ENCODE measurements at places on chromosomes 6 and 20.

DNA sequence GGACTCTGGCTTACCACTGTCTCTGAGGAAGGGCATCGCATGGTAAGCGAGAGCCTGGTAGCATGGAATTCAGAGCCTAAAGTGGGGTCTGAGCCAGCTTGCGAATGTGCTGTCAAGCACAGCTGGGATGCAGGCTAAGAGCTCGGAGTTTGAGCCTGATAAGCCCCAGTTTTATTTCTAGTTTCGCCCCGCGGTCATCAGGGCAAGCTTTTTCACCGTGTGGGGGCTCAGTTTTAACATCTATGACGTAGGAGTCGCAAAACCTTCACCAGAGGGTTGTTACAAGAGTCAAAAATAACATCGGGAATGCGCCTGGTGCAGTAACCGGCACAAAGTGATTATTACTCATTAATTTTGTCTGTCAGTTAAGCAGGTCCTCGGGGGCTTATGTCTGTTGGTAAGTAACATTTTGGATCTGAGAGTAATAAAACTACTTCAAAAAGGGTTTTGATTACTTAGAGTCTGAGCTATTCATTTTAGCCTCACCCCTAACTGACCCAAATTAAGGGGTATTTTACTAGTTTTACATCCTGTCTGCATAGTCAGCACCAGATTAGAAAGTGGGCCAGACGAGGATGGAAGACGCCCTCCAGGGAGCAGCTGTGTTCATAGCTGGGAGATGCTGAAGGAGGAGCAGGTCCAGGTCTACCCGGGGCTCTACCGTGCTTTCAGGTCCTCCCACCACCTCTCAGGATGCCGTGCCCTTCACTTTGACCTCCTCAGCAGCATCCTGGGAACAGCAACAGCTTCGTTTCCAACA is 29.7 kb downstream of the SLC22A23 start:
- no peak for DNase-seq

- no peak for DNase-seq
Observed at GRCh38 chr20:62602550-62602949, 39.8 kb upstream of the SLCO4A1 start.

DNA sequence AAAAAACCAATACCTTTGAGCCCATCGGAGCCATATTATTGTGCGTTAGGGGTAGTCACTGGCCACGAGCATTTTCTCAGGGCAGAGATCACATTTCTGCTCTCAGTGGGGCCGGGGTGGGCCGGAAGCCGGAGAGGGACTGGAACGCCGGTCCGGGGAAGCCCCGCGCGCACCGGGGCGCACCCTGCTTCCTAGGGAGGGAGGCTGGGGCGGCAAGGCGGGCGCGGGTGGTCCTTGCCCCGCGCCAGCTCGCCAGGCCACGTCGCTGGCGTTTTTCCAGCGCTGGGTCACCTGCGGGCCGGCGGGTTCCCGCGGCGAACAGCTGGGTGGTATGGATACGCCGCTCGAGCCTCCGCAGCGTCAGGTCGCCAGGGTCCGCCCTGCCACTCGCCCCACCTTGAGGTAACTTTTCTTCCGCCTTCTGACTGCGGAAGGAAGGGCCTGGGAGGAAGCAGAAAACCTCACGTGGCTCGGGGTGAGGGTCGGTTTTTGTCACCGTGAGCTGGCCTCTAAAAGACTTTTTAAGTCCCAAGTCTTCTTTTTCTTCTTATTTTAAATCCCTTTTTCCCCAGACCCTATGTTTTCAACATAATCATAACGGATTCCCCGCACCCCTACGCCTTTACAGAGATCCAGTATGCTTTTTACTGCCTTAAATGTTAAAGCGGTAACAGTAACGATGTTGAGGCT is 2.7 kb upstream of the EEF1A1 start:
- DNase-seq, result peak; percentile 25

DNA sequence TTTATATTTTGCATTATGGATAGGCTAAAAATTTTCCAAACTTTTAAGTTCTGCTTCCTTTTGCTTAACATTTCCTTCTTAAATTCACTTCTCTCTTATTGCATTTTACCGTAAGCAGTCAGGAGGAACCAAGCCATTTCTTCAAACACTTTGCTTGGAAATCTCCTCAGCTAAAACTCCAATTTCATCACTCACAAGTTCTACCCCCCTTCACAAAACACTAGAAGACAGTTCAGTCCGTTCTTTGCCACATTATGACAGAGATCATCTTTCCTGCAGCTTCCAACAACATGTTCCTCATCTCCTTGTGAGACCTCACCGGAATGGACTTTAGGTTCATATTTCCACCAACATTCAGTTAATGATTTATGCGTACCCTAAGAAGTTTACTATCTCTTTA is 79.2 kb upstream of the LY86 start:
- no peak for DNase-seq

DNA sequence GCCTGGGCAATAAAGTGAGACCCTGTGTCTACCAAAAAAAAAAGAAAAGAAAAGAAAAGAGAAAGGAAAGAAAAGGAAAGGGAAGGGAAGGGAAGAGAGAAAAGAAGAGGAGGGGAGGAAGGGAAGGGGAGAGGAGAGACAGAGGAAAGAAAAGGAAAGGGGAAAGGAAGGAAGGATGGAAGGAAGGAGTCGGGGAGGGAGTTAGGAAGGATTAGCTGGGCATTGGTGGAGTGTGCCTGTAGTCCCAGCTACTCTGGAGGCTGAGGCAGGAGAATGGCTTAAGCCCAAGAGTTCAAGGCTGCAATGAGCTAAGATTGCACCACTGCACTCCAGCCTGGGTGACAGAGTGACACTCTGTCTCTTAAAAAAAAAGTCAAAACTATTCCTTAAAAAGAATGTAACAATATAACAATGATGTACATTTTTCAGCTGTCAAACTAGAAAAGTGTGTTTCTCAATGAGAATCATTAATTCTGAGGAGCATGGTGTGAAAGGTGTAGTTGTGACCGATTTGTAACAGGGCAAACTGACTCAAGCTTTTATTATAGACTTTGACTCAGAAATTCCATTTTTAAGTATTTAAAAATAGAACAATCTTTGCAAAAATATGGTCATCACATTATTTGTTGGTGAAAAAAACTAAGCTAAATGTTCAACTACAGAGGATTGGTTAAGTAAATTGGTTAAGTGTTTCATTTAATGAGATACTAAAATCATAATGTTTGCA is 14.7 kb downstream of the SNRPB start:
- peak; percentile 21 for DNase-seq

- DNase-seq, result no peak
Observed at GRCh38 chr6:112522587-112522986, 175.5 kb downstream of the RFPL4B start.

- no peak for DNase-seq
Observed at GRCh38 chr6:111243095-111243494, 155.8 kb downstream of the SLC16A10 start.

- DNase-seq, result no peak
Observed at GRCh38 chr20:57605045-57605444, 15.2 kb downstream of the ZBP1 start.

DNA sequence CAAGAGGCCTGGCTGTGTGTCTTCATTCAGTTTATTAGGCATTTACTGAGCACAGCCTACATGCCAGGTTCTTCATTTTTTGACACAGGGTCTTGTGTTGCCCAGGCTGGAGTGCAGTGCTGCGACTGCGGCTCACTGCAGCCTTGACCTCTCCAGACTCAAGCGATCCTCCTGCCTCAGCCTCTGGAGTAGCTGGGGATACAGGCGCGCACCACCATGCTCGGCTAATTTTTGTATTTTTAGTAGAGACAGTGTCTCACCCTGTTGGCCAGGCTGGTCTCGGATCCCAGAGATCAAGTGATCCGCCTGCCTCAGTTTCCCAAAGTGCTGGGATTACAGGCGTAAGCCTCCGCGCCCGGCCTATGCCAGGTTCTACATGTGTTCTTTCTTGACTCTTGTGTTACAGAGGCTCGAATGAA is 601 bp upstream of the ATRN start:
- DNase-seq, result no peak

GRCh38 chr6:163877877-163878639 is 463.5 kb downstream of the QKI start:
- DNase-seq, result no peak

DNA sequence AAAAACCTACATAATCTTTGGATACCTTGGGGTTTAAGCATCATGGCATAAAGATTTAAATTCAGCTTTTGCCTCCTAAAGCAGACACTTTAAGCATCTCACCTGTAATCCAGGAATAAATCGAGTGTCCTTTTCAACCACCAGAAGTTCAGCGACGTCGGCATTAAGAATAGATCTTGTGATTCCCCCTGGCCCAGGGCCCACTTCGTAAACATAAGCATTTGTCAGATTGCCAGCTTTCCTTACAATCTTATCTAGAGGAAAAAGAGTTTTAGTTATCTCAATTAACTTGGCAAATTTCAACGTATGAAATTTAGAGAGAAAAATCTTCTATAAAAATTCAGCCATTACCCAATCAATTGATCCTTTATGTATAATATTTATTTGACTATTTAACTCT is 3.2 kb downstream of the TFB1M start:
- DNase-seq, result no peak

DNA sequence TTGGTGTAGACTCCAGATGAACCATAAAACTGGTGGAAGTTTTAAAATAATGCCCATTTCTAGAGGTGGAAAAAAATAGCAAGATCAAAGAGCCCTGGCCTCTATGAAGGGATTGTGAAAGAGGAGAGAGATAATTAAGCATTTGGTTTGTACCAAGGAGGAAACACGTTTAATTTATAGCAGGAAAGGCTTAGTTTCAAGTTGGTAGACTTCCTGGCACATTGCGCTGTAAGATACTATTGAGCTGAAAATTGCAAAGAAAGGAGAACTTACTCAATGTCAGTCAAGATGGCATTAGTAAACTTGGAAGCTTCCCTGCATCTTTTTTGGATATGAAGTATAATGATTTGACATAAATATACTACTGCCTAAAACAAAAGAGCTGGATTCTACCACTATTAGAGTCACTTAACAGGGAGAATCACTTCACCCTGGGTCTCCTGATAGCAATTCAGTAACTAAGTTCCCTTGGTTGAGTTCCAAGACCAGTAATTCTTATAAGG is 24.4 kb downstream of the MARCKS start:
- no peak for DNase-seq

DNA sequence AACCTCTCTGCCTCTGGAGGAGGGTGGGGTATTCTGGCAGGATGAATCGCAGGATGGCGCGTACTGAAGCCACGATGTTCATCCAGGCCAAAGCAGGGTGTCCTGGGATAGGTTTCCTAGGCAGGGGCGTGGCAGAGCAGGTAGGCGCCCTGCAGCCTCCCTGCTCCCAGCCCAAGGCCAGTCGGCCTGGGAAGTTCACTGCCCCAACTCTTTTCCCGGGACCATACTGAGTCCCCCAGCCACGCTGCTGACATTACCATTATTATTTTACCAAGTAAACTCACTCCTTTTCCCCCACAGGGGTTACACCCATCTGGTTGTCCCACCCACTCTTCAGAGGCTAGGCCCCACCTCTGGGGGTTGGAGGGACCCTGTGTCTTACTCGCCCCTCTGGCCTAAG is 21.8 kb downstream of the SDCBP2 start:
- no peak for DNase-seq

DNA sequence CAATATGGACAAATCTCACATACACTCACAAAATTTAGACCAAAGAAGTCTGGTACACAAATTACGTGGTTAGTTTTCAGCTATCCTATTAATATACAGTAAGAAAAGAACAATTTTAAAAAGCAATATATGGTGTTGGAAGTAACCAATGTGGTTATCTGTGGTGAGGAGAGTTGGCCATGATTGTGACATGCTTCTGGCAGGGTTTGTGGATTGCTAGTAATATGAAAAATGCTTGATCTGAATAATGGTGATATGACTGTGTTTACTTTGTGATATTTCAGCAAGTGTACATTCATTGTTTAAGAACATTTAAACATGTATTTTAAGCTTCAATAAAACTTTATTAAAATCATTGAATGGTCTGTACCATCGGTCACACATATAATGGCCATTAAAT is 99.1 kb downstream of the ADGB start:
- DNase-seq, result no peak

DNA sequence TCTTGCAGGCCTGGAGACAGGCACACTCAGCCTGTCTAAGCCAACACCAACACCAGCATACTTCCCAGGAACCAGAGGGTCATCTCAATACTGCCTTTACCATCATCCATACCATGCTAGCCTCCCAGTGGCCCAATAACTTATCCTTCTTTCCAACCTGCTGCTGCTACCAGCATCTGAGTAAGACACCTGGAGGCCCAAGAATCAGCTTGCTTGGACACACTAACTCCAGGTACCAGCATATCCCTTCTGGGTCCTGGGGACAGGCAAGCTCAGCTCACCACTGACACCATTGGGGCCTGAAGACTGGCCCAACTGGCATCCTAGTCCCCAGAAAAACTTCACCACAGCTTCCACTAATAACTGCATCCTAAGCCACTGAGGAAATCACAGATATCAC is 205.3 kb downstream of the CD109 start:
- DNase-seq, result no peak

DNA sequence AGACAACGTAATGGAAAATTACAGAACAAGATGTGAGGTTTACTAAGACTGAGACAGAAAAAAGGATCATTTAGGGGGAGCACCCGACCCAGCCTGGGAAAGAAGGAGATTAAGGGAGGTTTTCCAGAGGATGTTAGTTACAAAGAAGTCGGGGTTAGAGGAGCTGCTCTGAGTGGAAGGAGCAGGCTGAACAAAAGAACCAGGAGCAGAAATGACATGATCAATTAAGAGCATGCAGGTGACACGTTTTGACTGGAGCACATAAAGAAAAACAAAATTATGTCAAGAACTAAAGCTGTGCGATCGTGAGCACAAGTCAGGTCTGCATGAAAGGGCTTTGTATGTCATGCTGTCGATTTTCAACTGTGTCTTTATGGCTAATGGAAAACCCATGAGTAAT is 417.3 kb upstream of the MARCKS start:
- no peak for DNase-seq

- no peak for DNase-seq
Observed at GRCh38 chr6:104118274-104118673, 741.4 kb downstream of the HACE1 start.

- DNase-seq, result no peak
Observed at GRCh38 chr6:156875062-156875461, 97.9 kb downstream of the ARID1B start.

- DNase-seq, result peak; percentile 98
Observed at GRCh38 chr20:11849976-11850670, 67.6 kb upstream of the BTBD3 start.

DNA sequence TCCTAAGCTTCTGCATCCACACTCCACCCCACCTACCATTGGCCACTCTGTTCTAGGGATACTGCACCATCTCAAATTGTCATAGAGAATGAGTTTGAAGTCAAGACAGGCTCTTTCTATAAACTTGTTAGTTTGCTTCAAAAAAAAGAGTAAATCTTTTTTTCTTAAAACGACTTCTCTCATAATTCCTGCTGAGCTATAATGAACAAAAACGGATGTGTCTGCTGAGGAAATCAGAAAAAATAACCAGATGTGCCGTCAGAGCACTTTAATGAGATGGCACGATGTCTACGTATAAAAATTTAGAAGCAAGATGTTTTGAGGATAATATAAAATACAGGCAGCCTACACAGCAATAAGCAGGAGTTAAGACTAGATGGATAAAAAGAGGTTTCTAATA is 24.0 kb upstream of the DDO start:
- no peak for DNase-seq

All from NCI-H82 (cell line).